ENCODE measurements at places on chromosomes 3 and 15.

GRCh38 chr3:21073561-21073960 is 677.4 kb downstream of the ZNF385D start:
- DNase-seq = no peak

DNA sequence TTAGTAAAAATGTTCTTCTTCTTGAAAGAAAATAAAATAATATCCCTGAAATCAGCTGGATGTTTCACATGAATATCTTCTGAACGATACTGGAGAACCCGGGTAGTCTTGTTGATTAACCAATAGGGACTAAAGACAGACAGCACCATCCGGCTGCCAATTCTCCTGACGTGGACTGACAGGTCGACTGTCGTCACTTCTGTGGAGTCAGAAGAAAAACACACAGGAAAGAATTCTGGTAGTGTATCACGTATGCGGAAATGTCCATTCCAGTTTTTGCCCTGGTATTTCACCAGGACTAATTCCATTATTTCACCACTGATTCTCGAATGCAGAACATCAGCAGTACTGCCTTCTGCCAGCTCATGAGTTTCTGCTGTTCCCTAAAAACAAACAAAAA is 144.6 kb downstream of the VPS13C start:
- no peak for DNase-seq

- DNase-seq = peak; percentile 39
These were observed 395.3 kb upstream of the TPRG1 start for GRCh38 chr3:188776447-188776846.

- DNase-seq = peak; percentile 91
These were observed 63.9 kb downstream of the TMCC1 start for GRCh38 chr3:129829640-129830039.

GRCh38 chr3:99108508-99108907 is 207.0 kb upstream of the DCBLD2 start:
- DNase-seq = peak; percentile 97

DNA sequence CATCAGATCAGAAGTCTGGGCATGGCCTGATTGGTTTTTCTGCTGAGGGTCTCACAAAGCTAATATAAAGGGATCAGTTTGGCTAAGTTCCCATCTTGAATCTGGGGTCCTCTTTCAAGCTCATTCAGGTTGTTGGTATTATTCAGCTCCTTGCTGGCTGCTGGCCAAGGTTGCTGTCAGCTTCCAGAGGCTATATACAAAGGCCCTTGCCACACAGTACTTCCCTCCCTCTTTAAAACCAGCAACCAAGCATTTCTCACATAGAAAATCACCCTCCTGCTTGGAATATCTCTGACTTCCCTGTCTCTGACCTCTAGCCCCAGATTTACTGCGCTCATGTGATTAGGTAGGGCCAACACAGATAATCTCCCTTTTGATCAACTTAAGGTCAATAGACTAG is 442.9 kb downstream of the ERC2 start:
- DNase-seq = no peak

DNA sequence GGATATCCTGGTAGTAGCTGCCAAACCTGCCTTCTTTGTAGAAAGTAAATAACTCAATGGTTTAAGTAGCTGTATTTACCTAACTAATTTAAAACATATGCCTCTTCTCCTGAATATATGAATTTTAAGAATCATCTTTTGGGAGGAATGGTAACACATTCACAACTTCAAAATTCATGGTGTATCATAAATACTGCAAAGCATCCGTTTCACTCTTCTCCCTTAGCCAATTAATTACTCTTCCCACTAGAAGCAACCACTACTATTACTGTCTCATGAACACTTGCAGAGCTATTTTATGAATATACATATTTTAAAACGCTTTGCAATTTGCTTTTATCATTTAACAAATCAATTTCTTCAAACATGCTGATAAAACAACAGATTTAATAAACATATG is 59.0 kb upstream of the USP50 start:
- no peak for DNase-seq

- DNase-seq = no peak
These were observed 82.2 kb upstream of the WDR72 start for GRCh38 chr15:53841651-53842050.

GRCh38 chr3:14235912-14236295 is 57.3 kb downstream of the LSM3 start:
- DNase-seq = no peak

- peak; percentile 82 for DNase-seq
These were observed 11.4 kb upstream of the CSPG4 start for GRCh38 chr15:75723847-75724660.

DNA sequence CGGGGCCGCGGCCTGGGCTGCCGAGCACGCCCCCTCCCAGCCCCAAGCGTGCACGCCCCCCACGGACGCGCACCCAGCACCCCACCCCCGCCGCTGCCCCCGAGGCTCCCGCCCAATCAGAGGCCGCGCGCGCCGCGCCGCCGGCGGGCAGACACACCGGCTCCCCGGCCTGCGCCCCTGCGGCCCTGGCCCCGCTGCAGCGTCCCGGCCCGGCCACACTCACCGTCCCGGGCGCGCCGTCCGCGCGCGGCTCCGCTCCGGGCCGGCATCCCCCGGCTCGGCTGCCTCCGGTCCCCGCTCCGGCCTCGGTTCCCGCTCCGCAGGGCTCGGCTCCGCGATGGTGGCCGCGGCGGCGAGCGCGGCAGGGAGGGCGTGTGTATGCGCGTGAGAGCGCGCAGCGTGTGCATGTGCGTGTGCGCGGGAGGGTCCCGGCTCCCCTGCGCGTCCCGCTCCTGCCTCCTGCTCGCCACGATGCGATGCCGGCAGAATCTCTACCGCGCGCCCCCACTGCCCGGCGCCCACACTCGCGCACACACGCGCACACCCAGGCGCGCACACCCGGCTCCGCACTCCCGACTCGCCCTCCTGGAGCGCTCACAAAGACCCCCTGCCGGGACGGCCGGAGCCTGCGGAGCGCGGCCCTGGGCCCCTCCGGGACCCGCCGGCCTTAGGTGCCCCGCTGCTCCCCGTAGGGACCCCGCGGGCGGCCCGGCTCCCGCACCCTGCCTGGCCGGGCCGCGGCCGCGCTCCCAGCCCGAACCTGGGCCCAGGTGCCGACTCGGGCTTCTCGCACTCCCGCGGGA is 186.5 kb upstream of the LINGO1 start:
- DNase-seq = no peak

DNA sequence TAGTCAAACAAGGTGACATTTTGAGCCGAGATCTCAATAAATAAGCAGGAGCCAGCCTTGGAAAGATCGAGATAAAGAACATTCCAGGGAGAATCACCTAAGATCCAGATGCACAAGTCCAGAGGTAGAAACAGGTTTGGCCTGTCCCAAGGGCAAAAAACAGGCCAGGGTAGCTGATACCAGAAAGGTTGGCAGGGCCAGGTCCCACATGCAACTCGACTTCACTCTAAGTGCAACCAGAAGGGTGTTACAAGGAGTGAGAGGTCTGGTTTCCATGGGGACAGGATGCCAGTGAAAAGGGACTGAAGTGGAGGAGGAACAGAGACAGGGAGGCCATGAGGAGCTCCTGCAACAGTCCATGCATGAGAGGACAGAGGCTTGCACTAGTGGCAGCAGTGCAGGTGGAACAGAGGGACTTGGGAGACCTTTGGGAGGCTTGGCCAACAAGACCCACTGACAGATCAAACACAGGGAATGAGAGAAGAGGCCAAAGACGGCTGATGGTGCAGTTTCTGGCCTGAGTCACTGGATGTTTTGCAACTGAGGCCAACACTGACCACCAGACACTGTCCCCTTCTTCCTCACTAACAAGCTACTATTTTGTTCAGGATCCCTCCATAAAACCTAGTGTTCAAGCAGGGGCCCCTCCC is 5.2 kb downstream of the TPRA1 start:
- no peak for DNase-seq

GRCh38 chr3:158683230-158683962 is 10.9 kb upstream of the LXN start:
- DNase-seq = no peak

DNA sequence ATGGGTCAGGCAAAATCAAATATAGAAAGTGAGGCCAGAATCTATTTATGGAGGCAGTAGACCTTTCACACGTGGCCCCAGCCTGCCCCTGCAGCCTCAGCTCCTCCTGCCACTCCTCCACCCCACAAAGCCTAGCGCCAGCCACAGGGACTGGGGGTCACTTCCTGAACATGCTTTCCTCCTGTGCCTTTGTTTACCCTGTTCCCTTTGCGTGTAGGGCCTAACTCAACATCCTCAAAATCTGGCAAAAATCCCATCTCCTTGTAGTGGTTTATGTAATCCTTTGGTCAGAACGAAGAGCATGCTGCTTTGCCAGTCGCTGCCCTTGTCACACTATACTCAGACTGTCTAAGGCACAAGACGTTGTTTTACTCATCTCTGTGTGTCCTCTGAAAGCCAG is 39.6 kb downstream of the KBTBD12 start:
- no peak for DNase-seq

DNA sequence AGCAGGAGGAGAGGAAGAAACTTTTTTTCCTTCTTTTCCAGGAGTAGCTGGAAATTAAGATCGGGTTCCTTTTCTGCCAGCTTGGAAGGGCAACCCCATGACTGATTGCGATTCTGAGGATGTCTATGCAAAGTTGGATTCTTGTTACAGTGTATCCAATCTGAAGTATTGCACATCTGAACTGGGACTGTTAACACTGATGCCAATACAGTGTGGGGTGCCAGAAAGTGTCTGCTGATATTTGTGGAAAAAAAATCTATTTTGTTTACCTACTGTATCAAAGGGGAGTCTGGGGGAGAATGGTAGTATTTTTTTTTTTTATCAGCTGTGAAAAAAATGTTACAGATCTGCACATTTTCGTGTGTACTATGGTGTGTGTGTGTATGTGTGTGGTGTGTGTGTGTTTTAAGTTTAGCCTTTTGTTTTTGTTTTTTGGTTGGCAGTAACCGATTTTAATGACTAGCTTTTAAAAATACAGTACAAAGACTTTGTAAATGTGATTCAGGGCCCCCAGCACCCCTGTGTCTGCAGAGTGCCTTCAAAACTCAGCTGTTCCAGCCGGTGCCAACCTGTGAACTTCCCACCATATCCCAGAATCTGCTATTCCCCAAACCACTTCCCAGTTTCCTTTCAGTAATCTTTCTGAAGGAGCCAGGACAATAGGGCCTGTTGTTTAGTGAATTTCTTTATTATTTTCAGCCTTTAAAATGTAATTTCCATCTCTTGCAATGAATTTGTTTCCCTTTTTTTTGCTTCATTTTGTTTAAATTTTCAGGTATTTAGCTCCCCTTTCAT is 1.9 kb downstream of the RAP2B start:
- DNase-seq = no peak

GRCh38 chr3:196198771-196199753 is 12.1 kb downstream of the ZDHHC19 start:
- DNase-seq = no peak

DNA sequence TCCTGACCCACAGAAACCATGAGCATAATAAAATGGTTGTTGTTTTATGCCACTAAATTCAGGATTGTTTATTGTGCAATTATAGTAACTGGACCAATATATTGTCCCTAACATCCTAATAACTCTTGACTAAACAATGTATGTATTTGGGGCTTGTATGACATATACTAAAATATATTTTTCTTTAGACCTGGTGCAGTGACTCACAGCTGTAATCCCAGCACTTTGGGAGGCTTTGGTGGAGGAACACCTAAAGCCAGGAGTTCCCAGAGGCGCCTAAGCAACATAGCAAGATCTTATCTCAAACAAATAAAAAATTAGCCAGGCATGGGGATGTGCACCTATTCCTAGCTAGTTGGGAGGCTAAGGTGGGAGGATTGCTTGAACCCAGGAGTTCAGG is 180.4 kb downstream of the SUCNR1 start:
- no peak for DNase-seq

GRCh38 chr3:98508582-98508981 is 11.1 kb downstream of the OR5K2 start:
- no peak for DNase-seq

GRCh38 chr15:93209690-93210445 is 120.9 kb upstream of the RGMA start:
- peak; percentile 71 for DNase-seq

DNA sequence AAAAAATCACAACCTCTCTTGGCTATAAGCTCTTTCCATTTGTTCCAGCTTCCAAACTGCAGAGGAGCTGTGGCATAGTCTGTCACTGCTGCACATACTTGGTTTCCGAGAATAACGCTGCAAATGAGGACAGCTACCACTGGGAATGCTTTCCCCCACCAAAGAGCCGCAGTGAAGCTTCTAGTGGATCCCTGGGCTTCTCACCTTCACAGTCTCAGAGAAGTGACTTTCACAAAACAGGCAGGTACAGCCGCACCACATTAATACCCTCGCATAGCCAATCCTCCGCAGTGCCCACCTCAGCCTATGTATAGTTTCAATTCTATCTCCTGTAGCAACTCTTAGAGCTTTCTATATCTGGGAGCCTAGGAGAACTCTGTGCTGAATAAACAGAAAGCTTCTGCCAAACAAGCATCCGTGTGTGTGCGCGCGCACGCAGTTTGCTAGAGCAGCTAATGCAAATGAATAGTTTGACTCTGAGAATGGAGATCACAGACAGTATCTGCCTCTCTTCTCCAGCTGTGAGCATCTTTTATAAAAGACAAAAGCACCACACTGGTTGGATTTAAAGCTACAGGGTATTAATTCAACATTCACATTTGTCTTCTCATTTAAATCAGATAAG is 81.9 kb upstream of the PLXND1 start:
- no peak for DNase-seq

DNA sequence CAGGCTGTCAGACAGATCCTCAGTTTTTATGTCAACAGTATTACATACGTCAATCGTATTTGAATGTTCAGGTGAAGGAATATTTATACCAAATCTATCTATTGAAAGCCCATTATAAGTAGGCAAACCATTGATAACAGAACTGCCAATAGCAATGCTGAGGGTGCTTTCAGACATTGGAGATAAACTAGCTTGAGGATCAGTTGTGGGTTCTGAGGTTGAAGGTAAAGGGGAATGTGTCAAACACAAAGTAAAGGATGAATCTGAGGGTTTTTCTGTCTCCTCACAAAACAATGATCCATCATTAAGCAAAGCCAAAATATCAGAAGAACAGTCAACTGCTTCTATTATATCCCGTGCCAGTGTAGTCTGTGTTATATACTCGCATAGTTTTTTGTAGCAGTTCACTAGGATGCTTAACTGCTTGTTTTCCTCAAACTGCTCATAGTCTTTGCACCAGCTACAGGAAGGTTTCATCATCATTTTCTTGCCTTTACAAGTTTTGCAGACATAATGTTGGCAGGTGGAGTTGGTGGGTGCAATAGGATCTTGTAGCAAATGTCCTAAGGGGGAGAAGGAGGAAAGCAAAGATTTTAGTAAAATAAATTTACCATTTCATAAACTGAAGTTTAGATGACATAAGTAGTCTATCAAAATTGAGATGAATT is 43.8 kb downstream of the MSL2 start:
- DNase-seq = no peak

DNA sequence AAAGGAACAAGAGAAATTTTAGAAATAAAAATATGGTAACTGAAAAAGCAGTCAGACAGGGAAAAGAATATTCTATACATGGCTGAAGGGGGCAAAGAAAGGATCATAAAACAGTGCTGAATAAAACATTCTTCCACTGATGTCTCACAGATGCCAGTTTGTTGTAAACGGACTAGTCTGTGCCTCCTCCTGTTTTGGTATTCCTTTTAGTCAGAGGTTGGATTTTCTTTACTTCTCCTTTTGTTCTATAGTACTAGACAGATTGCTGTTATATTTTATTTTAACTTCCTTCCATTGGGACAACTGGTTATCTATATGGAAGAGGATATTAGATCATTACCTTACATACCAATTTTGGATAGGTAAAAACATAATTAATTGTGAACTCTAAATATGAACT is 16.0 kb upstream of the GNB5 start:
- no peak for DNase-seq

GRCh38 chr3:31252216-31253185 is 280.2 kb upstream of the STT3B start:
- DNase-seq = no peak

GRCh38 chr15:87741350-87741749 is 515.2 kb downstream of the NTRK3 start:
- DNase-seq = no peak
